Stimulated activated CD4-positive, alpha-beta T cell treated with anti-CD3 and anti-CD28 coated beads, Interleukin-12 subunit alpha, Interleukin-12 subunit beta, amount 100 ng/mL, for 24 hours (primary cell): ENCODE measurements at places on chromosomes 2 and 18.

GRCh38 chr2:121099329-121100290 is 185.4 kb downstream of the TFCP2L1 start:
- DNase-seq = no peak

DNA sequence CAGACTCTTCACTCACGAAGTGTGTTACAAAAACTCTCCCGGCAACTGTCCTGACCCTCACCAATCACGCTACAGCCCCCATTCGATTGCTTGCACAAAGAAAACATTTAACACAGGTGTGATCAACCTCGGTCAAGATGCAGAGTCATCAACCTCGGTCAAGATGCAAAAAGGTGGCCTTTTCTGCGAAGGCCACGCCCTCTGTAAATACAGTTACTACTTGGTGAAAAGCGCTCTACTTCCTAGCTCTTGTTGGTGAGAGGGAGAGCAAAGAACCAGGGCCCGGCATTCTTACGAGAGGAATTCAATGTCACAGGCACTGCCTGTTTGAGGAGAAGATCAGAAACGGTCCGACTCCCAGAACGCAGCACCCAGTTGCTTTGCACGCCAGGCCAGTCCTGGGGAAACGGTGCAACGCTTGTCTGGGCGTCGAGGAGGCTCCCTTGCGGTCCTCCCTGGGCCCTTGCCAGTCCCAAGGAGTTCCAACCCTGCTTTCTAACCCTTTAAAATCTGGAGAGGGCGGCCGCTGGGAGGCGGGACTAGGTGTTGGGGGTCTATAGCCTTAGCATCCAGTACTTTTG is 1.9 kb downstream of the PIEZO2 start:
- DNase-seq = no peak

DNA sequence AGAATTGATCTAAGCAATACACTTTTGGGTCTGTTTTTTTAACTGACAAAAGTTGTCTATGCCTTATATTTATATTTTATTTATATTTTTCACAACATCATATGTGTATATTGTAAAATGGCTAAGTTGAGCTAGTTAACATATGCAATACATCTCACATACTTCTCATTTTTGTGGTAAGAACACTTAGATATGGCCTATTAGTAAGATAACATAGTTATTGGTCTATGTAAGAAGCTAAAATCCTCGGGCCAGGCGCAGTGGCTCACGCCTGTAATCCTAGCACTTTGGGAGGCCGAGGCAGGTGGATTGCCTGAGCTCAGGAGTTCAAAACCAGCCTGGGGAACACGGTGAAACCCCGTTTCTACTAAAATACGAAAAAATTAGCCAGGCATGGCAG is 275.6 kb upstream of the ID2 start:
- no peak for DNase-seq

- no peak for DNase-seq
Observed at GRCh38 chr2:238308177-238308576, 12.1 kb upstream of the TRAF3IP1 start.

DNA sequence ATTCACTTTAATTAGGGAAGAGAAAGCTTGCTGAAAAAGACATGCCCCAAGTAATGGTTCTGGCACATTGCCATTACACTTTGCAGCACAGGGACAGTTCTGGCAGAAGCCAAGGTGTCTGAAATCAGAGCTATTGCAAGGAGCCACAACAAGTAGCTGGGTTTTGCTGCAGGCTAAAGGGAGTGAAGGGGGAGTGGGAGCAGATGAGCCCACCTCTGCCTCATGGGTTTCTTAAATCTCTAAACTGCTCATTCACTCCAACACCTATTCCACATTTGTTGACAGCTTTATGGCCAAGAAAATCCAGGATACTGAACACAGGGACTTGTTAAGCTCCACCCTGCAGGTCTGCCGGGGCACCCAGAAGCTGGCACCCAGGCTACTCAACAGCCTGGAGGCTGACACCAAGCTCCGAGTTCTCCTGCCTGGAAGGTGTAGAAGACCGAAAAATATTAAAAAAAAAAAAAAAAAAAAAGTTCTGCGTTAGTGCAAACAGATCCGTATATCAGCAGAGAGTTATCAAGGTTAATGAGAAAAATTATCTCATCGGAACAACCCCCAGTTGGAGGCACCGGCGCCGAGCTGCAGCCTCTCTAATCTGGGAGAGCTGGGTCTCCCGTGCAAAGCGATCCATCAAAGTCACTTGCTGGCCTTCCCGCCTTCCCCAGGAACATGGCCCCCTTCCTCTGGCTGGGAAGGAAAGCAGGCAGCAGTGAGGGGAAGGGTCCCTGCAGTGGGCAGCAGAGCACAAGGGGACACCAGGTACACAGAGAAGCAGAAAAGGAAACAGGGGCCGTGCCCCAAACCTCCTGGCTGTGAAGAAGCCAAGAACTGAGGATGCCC is 123.7 kb downstream of the HNMT start:
- no peak for DNase-seq

- no peak for DNase-seq
Observed at GRCh38 chr2:142082368-142082767, 48.4 kb downstream of the LRP1B start.

- no peak for DNase-seq
Observed at GRCh38 chr2:130381619-130382018, 25.8 kb downstream of the PTPN18 start.

DNA sequence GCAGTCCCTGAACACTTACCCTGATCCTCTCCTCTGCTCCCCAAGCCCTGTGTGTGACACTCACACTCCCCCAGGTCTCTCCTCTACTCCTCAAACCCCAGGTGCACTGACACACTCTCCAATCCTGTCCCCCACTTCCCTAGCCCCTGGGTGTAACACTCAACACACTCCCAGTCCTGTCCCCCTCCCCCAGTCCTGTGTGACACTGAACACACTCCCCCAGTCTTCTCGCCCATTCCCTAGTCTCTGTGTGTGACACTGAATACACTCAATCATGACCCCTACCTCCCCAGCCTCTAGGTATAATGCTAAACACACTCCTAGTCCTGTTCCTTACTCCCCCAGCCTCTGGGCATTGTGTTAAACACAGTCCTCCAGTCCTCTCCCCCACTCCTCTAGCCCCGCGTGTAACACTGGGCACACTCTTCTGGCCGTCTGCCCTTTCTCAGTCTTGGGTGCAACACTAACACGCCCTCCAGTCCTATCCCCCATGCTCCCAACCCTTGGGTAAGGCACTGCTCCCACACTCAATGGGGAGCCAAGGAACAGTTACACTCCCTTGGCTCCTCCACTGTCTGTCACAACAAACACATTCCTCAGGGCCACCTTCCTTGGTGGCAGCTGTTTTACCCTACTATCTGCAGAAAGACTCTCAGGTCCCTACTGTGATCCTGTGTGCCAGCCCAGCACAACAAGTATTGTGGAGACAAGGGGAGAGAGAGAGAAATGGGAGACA is 82.5 kb upstream of the PKDCC start:
- DNase-seq = no peak

GRCh38 chr2:11314487-11314886 is 29.9 kb downstream of the ROCK2 start:
- DNase-seq = no peak

GRCh38 chr18:30658306-30658705 is 384.2 kb downstream of the DSC3 start:
- no peak for DNase-seq

GRCh38 chr18:72637299-72637698 is 93.2 kb upstream of the CBLN2 start:
- no peak for DNase-seq

GRCh38 chr18:68648191-68648590 is 66.7 kb downstream of the TMX3 start:
- no peak for DNase-seq

DNA sequence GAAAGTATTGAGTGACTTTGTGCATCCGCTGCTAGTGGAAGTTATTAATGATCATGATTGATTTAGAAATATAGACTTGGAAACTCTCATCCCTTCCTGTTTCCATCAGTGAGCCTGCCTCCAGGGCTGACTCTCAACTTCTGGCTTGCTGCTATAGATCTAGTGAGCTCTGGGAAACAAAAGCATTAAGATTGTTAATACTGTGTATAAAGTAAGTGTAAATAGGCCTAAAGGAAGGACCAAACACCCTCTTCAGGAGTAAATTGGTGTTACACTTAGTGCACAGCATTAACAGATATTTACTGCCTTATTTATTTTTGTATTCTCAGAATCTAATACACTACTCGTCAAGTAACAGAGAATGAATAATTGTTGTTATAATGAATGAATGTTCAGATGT is 285.6 kb downstream of the THSD7B start:
- no peak for DNase-seq

DNA sequence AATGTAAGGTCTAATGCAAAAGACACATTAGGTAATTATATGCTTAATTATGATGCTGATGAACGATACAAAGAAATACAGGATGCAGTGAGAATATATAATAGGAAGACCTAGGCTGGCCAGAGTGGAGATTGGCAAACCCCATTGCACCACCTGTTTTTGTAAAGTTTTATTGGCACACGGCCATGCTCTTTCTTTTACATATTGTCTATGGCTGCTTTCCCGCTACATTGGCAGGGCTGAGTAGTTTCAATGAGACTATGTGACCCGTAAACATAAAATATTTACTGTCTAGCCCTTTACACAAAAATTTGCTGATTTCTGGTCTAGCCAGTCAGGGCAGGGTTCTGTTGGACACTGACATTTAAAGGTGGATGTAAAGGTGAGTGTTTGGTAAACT is 5.4 kb downstream of the SEC11C start:
- no peak for DNase-seq

GRCh38 chr2:40101131-40101575 is 322.1 kb upstream of the THUMPD2 start:
- DNase-seq = no peak

GRCh38 chr18:24702001-24702515 is 241.6 kb downstream of the HRH4 start:
- DNase-seq = no peak

DNA sequence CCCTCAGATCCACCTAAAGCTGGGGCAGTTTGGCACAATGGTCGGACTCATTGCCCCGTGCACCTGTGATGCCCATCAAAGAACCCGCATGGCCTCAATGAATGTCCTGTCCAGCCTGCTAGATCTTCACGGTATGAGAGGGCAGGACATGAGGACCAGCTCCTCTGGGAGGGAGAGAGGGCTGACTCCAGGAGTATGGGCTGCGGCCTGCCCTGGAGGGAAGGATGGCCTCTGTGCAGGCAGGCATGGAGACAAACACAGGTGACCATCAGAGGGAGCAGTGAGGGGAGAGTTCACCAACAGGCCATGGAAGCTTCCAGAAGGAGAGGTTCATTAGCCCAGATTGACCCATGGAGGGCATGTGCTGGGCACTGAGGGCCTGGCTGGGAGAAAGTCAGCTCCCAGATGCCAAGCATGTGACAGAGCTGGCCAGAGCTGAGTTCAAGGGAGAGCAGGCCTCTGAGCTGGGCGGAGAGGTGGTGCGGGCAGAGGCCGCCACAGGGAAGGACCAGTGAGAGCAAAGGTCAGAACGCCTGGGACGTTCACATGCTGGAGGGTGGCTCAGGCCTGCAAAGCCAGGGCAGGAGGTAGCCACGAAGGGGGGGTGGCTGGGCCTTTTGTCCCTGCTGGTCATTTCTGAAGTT is 36.2 kb downstream of the HJURP start:
- DNase-seq = no peak

GRCh38 chr2:181725476-181725875 is 45.2 kb upstream of the NEUROD1 start:
- DNase-seq = no peak

GRCh38 chr2:235141411-235142128 is 189.8 kb downstream of the SH3BP4 start:
- DNase-seq = no peak

- no peak for DNase-seq
Observed at GRCh38 chr2:7077660-7078267, 160.6 kb downstream of the RNF144A start.

- no peak for DNase-seq
Observed at GRCh38 chr2:46540496-46541331, 61.3 kb downstream of the TMEM247 start.

GRCh38 chr2:7190587-7191324 is 273.5 kb downstream of the RNF144A start:
- DNase-seq = no peak

- no peak for DNase-seq
Observed at GRCh38 chr18:36849288-36850006, 20.5 kb downstream of the KIAA1328 start.

DNA sequence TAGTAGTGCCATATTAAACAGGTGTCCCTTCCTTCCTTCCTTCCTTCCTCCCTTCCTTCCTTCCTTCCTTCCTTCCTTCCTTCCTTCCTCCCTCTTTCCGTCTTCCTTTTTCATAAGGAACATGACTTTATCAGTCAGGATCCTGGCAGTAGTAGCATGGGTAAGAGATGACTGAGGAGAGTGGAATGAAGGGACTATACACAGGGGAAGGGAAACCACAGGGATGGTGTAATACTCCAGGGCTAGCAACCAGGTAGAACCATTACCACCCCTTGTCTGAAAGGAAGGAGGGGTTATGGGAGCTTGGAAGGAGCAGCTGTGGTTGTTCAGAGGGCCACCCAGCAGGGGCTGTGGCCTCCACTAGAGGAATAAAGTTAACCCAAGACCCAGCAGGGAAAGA is 23.2 kb upstream of the KDM3A start:
- no peak for DNase-seq

DNA sequence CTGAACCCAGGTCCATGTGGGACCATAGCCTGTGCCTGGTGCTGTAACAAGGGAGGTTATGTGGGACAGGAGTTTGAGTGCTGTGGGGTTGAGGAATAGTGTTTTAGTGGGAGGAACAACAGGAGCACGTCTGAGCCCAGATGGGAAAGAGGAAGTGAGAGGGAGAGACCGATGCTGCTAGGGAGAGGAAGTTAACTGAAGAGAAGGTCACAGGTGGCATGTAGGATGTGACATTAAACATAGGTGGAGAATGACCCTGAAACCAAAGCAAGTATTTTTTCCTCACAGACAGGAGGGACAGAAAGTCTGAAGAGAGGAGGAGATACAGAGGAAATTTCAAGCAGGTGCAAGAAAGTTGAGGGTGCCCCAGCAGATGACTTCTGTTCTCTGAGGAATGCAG is 87.8 kb downstream of the ACOXL start:
- no peak for DNase-seq

- no peak for DNase-seq
Observed at GRCh38 chr18:46134920-46135675, 30.9 kb downstream of the HAUS1 start.

DNA sequence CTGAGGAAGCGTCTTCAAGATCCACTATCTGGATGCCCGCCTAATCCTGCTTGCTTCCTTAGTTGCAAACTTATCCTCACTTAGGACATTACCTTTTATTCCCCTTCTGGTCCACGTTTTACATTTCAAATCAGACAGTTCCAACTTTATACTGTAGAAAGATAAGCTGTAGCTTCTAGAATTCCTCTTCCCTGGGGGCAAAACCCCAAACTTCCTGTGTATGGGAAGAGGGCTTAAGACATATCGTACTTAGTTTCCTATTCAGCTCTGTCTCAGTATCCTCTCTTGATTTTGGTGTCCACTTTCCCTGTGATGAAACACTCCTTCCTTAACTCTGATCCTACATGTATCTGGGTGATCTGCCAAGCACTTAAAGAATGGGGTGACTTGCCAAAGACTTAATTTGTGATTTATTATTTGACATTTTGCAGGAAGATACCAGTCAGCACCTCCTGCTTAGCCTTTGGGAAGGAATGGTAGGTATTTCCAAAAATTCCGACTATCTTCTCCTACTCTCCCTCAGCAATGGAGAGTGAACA is 245.2 kb downstream of the CDCA7 start:
- no peak for DNase-seq
